ENCODE measurements at places on chromosomes 13 and 19.
A peak's percentile ranks its signal among the peaks of the same experiment; 100 is the strongest.

- DNase-seq: no peak
Measured at GRCh38 chr13:27745301-27745700, 47.0 kb upstream of the GSX1 start.

- no peak for DNase-seq
Measured at GRCh38 chr13:23212671-23213070, 31.9 kb downstream of the SGCG start.

- no peak for DNase-seq
Measured at GRCh38 chr13:69882451-69882850, 225.2 kb upstream of the ATXN8OS start.

DNA sequence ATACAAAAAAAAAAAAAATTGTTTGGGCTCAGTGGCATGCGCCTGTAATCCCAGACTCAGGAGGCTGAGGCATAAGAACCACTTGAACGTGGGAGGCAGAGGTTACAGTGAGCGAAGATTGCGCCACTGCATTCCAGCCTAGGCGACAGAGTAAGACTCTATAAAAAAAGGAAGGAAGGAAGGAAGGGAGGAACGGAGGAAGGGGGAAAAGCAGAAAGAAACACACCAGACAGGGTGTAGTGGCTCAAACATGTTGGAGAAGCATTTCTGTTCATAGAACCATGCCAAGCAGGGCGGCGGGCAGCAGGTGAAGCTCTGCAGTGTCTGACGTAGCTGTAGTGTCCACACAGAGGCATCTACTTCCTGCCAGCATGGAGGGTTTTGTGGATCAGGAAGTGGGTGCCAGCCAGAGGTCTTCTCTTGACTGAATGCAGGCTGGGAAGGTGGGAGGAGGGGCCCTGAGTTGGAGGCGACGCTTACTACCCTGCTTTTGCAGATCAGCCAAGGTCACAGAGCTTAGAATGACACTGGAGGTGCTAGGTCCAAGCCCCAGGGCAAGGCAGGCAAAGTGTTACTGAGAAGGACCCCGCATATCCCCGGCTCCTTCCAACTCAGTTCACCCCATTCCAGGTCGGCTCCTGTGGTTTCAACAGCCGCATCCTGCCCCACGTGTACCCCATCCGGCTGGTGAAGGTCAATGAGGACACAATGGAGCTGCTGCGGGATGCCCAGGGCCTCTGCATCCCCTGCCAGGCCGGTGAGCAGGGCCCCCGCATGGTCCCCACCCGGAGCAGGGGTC lies 11.6 kb upstream of the PGLS start:
- no peak for DNase-seq

DNA sequence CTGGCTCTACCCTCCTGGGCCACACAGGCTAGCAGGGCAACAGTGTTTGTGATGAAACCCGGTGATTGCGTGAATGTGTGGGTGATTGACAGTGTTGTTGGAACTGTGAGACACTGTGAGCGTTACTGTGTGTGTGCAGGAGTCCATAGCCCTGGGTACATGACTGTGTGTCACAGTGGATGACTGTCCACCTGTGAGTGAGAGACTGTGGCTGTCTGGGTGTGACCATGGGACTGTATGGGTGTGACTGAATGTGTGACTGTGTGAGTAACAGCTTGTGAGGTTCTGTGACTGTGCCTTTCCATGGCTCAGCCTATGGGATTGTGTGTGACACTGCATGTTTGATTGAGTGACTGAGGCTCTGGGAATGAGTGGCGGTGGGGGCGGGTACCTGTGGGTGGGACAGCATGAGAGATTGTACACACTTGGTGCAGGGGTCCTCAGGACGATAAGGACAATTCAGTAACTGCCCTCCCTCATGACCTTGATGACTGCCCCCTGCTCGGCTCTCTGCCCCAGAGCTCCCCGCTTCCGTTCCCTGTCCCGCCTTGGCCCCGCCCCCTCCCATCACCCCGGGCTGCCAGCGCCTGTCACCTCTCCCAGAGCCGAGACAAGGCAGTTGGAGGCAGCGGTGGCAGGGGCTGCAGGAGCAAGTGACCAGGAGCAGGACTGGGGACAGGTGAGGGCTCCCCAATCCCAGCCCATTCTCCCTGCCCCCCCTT lies at the start of gene GIPR:
Gene GIPR, plus strand, starts transcription at position 602 of the 722 bp plus-strand sequence. CDS start 1,300 bp downstream, outside the sequence.
- peak; percentile 93 for DNase-seq

All from NCI-H82 (cell line).